ENCODE measurements at places on chromosomes 11 and 22.

GRCh38 chr11:119531623-119532022, 108.7 kb upstream of the THY1 start:
- DNase-seq, result no peak

GRCh38 chr11:110296226-110297075, at the start of gene RDX:
Gene RDX, minus strand, starts transcription at chr11:110296614. Its CDS starts 16,922 bp downstream, at chr11:110279692.
- DNase-seq, result peak; percentile 88

DNA sequence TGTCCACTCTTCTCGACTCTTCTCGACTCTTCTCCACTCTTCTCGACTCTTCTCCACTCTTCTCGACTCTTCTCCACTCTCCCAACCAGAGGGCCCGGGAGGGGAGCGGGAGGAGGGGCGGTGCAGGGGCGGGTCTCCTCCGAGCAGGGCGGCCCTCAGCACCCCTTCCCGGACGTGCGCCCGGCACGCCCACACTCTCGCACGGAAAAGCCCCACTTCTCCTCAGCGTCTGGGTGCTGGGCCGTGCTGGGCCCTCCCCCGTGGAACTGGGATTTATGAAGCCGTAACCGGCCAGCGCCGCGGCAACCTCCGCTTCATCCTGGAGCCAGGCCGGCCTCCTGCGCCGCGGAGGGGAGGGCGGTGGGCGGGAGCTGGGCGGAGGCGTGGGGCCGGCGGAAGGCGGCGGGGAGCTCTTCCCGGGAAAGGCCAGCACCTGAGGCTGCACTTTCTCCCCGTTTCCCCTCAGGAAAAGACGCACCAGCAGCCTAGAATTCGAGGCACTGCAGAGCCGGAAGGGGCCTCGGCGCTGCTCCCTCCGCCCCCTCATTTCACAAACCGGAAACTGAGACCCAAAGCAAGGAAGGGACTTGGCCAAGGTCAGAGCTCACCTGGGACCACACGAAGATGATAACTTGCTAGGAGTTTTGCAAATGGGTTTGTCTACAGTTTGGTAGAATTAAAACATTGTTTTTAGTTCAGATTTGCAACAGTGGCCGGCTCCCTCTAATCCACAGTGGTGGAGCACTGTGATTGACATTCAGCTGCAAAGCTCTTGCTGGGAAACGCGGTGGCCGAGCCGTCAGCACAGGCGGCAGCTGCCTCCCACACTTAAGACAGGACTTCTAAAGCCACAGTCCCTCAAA, 31.6 kb upstream of the JAM3 start:
- DNase-seq, result peak; percentile 55

DNA sequence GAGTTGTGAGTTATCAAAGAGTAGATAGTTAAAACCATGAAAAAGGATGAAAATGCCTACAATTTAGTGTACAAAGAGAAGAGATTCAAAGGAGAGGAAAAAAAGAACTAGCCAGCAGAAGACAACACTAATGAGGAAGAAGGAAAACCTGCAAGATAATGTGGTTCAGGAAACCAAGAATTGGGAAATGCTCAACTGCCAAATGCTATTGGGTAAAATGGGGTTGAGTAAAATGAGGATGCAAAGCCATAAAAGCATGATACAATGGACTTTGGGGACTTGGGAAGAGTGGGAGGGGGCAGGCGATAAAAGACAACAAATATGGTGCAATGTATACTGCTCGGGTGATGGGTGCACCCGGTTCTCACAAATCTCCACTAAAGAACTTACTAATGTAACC, 7.6 kb upstream of the OR52K2 start:
- no peak for DNase-seq

GRCh38 chr11:69416143-69416515, 65.3 kb upstream of the LINC01488 start:
- no peak for DNase-seq

GRCh38 chr11:11318961-11319360, 34.1 kb downstream of the CSNK2A3 start:
- DNase-seq, result no peak

- no peak for DNase-seq
Observed at GRCh38 chr11:32256466-32256865, 165.6 kb downstream of the RCN1 start.

DNA sequence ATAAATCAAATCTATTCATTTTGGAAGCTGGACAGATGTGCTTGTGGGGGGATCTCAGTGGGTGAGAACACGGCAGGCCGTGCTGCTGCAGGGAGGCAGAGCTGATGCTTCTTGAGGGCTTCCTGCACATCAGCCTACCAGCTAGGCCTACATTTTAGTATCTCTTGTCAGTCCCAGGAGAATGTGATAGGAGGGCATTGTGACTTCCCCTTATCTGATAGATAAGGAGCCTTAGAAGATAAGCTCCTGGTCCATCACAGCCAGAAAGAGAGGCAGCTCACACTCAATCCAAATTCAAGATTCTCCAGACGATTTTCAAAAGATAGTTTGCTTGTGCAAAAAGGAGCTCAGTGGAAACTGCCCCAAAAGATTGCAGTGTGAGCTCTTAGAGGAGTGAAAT, 89.0 kb downstream of the SHANK2 start:
- no peak for DNase-seq

- DNase-seq, result no peak
Observed at GRCh38 chr22:25940479-25940878, 198.5 kb downstream of the MYO18B start.

- DNase-seq, result no peak
Observed at GRCh38 chr11:2265854-2266585, 4.4 kb downstream of the ASCL2 start.

Data from SJCRH30 (cell line).